Stimulated activated CD4-positive, alpha-beta T cell treated with anti-CD3 and anti-CD28 coated beads, TNF-alpha, amount 100 ng/mL, for 1 hour (primary cell): ENCODE measurements at places on chromosomes 11 and 22.

- no peak for DNase-seq
Observed at GRCh38 chr11:9155930-9156329, 64.5 kb upstream of the SCUBE2 start.

- DNase-seq, result no peak
Observed at GRCh38 chr11:61793083-61793828, 545 bp downstream of the FEN1 start.

DNA sequence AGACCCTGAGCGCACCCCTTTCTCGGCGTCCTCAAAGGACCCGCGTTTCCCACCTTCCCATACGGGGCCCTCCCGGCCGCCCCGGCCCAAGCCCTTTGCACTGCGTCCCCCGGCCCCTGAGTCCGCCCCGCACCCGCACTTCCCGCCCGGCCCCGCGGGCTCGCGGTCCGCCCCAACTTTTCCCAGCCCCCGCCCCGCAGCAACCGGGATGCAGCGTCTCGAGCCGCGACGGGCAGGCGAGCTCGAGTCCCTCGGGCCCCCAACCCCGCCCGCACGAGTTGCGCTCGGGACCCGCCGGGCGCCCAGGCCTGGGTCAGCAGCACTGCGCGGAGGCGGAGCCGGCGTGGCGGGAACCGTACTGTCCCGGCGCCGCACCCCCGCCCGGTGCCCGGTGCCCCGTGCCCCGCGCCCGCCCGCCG lies 371 bp downstream of the SMCO4 start:
- peak; percentile 5 for DNase-seq

DNA sequence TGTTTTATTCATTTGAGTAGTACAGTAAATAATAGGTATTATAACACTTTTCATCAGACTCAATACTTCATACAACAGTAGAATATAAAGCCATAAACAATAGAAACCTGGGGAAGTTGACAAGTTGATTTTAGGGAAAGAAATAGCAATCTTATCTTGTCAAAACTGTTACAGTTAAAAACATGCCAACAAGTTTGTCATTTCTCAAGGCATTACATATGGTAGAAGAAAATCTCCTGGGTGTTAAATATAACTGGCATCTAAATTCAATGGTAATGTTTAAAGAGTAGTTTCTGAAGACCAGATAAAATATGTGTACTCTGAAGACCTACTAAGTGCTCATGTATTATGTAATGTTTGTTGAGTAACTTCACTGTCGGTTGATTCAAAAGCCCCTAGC lies 75.1 kb downstream of the LRRC4C start:
- no peak for DNase-seq

DNA sequence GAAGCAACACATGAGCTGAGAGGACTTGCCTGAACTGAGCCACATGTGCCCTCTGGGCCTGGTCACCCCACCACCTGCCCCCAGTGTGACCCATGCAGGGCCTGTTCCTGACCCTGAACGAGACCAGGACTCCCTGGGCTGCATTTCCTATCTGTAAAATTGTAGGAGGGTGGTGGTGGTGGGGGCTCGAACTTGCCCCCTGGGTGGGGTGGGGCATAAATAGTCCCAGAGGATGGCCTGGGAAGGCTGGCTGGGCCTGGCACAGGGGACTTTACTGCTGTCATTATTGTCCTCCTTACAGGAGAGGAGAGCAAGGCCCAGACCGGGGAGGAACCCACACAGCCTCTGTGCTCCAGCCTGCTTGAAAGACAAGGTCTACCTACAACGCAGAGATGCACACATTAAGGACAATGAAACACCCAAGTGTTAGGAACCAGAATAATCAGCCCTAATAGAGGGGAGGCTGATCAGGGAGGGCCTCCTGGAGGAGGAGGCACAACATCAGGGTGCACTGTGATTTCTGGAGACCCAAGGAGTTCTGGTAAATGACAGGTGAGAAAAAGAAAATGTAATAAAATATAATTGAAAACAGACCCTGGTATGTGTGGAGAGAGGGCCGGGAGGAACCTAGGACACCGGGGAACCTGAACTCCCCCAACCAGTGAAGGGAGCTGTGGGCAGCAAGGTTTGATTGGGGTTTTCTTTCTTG lies 2.8 kb upstream of the AIFM3 start:
- DNase-seq, result no peak

- DNase-seq, result no peak
Observed at GRCh38 chr11:38553148-38553547, 1955.1 kb upstream of the RAG2 start.

DNA sequence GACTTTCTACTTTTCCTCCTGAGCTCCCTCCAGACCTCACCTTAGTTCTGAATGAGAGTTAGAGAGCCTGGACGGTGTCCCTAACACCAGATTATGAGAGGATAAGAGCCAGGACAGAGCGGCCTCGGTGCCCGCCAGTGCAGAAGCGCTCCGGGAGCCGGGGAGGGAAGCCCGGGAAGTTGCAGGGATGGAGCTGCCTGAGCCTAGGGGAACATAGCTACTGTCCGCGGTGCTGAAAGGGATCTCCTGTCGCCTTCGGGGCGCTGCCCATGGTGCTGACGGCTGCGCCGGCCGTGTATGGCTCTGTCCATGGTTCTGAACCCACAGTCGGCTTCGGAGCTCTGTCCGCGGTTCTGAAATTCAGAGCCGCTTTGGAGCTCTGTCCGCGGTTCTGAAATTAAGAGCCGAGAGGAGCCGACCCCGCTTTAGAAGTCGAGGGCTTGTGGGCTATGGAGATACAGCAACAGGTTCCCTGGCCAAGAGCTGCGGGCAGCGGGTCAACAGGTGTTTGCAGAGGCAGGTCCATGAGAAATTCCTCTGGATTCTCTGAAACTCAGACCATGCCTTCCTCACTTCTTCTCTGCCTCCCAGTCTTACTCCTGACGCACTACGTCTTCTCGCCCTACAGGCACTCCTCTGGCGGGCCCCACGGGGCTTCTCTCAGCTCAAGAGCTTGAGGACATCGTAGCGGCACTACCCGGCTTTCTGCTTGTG lies 814 bp downstream of the NPAS4 start:
- DNase-seq, result peak; percentile 84

GRCh38 chr22:31271485-31271884 lies 20.8 kb downstream of the PIK3IP1 start:
- no peak for DNase-seq

DNA sequence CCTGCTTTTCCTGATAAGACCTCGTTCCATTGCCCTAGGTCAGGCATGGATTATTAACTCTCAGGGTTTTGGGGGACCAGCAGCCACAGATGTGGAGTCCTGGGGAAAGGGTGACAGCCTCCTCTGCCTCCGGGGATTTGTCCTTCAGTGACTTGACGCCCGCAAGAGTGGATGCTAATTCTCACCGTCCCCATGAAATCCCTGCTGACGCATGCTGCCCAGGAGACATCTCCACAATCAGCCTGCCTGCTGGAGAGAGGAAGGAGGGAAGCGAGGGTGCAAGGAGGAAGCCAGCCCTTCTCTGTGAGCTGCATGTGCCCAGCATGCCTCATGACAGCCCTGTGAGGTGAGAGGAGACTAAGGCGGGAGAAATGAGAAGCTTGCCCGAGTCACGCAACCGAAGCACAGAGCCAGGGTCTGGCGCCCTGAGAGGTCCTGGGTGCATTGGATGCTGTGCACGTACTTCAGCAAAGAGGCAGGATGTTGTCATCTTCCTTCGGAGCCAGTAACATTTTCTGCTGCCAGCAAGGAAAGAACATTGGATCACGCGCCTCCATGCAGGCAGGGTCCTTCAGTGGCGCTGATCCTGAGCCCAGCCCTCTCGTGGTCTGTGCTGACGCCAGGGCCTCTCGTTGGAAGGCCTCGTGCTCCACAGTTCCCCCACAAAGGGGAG lies 27.3 kb upstream of the KRTAP5-6 start:
- no peak for DNase-seq

DNA sequence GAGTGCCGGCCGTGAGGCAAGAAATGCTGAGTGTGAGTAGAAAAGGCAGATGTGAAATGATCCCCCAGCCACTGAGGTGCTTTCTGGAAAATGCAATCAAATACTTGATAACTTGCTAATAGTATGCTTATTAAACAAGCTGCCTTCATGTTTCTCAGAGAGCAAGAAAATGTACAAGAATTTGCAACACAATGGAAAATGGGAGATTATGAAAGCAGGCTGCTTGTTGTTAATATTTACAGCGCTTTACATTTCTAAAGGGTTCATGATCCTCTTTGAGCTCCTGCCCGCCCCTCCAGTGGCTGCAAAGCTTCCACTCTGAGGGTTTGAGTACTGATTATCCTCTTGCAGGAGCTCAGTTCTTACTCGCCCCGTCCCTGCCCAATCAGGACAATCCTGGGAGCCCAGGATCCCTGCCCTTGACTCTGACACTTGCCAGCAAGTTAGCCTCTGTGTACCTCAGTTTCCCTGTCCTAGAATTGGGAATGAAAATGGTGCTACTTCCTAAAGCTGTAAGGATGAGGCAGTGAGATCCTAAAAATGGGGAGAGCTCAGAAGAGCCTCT lies 645.1 kb downstream of the TBC1D22A start:
- DNase-seq, result no peak

DNA sequence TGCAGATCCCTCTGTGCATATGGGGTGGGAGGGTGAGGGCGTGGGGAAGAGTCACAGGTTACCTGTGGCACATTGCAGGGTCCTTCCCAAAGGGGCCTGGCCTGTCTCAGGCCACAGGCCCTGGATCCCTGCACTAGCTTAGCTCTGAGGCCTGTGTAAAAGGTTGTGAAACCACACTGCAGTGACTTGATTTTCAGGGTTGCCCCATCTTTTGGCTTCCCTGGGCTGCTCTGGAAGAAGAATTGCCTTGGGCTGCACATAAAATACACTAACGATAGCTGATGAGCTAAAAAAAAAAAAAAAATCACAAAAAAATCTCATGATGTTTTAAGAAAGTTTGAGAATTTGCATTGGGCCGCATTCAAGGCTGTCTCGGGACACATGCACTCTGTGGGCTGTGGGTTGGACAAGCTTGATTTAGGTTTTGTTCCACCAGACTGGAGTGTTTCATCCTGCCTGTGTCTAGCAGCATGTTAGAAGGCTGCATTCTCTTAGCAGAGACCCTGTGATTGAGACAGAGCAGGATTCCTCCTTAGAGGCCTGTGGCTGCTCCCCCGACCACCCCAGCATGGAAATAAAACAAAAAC lies 35.9 kb upstream of the TREH start:
- DNase-seq, result no peak

GRCh38 chr11:121582296-121582695 lies 129.5 kb upstream of the SORL1-AS1 start:
- DNase-seq, result no peak
